ENCODE measurements at places on chromosomes 1 and 21. TPM values are rescaled to one million over a fixed set of nuclear protein-coding genes. Genes with fewer than 3 reads are reported as not detected.

TTC13 gene
- 22.1 TPM for total RNA-seq

DNA sequence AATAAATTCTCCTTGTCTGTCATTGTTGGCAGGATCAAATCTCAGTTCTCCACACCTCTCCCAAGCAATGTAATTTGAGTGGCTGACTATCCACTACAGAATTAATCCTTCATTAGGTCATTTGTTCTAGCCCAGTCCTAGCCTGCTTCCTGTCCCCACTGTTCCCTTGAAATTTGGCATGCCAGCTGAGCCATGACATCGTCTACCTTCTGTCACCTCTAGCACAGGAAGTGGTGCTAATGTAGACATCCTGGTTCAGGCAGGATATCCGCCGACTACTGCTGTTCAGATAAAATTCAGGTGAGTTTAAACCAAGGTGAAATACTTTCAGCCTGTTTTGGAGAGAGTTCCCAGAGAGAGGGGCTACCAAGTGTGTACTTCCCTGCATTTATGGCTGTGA, 5.9 kb downstream of the CHRM3 start:
- H3K4me1 ChIP-seq = peaks cover 10% of the 10 kb centered on the region
- H3K27ac ChIP-seq = no peak overlapping the region
- no peaks in the 10 kb centered on the region for H3K36me3 ChIP-seq
- H3K27me3 ChIP-seq = peaks cover 59% of the 10 kb centered on the region

BGLAP gene
- total RNA-seq = 1.3 TPM

S100A3 gene
- 3.0 TPM for total RNA-seq

GRCh38 chr1:233543338-233544255, 70.3 kb upstream of the KCNK1 start:
- no peaks in the 10 kb centered on the region for H3K4me1 ChIP-seq
- H3K4me3 ChIP-seq = no peak overlapping the region
- no peaks in the 10 kb centered on the region for H3K36me3 ChIP-seq
- no peaks in the 10 kb centered on the region for H3K27me3 ChIP-seq
